ENCODE measurements at places on chromosomes 6 and 20.

- DNase-seq: peak; percentile 59
Observed at GRCh38 chr6:3773678-3774298, 22.3 kb upstream of the PXDC1 start.

DNA sequence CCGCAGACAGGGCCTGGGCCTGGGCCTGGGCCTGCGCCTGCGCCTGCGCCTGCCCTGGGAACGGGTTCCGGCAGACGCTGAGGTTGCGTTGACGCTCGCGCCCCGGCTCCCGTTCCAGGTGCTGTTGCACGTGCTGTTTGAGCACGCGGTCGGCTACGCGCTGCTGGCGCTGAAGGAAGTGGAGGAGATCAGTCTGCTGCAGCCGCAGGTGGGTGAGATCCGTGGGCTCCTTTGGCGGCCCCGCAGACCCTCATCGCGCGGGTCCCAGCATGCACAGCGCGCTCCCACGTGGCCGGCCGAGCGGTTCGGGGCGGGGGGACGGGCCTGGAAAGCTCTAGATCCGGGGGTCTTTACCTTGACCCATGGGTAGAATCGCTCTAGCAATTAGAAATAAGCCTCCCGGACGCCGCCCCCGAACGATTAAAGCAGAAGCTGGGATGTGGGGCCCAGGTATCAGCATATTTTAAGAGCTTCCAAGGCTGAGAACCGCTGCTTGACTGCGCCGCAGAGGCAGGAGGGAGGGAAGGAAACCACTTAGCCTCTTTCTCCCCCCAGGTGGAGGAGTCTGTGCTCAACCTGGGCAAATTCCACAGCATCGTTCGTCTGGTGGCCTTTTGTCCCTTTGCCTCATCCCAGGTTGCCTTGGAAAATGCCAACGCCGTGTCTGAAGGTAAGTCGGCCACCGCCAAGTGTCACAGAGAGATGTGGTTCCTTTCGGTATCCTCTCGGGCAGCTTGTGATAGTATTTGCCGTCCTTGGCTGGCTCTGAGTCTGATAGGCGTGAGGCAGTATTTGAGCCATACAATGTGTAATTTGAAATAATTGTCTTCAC is 508 bp downstream of the NOP56 start:
- DNase-seq: peak; percentile 81

- no peak for DNase-seq
Observed at GRCh38 chr6:155528982-155529453, 73.4 kb upstream of the NOX3 start.

DNA sequence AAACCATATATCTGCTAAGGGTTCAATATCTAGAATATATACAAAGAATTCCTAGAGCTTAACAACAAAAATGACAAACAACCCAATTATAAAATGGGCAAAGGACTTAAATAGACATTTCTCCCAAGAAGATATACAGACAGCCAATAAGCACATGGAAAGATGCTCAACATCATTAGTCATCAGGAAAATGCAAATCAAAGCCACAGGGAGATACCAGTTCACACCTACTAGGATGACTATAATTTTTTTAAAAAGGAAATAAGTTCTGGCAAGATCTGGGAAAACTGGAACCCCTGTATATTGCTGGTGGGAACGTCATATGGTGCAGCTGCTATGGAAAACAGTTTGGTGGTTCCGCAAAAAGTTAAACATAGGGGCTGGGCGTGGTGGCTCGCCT is 116.2 kb upstream of the MYL9 start:
- no peak for DNase-seq

GRCh38 chr6:90753820-90754643 is 167.2 kb upstream of the MAP3K7 start:
- no peak for DNase-seq

- DNase-seq: no peak
Observed at GRCh38 chr6:159608961-159609651, 83.9 kb downstream of the SOD2 start.

DNA sequence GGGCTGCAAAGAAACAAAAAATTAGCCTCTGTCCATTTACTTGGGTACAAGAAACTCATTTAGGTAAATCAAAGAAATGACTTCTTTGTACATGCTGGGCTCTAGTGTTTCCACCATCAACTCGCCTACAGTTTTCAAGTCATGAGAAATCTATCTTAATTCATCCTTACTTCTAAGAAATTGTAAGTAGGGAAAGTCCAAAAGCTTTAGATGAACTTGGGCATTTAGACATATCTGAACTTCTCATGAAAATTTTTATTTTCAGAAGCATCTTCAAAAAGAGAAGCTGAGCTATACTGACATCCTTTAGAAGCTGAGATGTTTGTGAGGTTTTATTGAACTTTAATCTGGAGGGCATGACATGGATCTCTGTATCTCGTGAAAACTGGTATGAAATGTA is 117.3 kb downstream of the MYB start:
- DNase-seq: no peak

DNA sequence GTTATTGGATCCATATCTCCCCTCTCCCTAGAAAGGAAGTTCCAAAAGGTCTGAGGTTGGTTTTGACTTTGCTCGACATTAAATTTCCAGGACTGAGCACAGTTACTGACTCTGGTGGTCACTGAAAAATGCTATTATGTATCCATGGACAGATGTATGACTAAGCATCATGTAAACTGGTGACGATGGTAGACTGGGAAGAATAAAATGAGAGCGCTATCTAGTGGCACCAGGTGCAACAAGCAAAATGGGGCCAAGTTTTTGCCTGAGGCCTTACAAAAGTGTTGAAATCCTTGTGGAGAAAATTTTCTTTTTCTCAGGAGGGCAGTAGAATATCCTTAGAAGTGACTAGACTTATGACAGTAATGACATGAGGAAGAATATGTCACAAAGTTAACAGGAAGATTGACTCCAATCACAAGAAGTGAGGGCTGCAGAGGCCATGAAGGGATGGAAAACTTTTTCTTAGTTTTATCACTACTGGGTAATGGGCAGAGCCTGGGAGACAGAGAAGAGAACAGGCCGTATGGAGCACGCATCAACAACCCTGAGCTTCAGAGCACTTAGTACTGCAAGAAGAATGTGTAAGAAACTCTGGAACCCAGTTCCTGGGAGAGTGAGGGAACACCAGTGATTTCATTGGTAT is 88.9 kb upstream of the ELOVL5 start:
- DNase-seq: no peak

GRCh38 chr6:99014061-99014460 is 66.3 kb upstream of the FBXL4 start:
- no peak for DNase-seq

GRCh38 chr6:10419749-10420545 is 5.1 kb upstream of the TFAP2A start:
- DNase-seq: no peak

DNA sequence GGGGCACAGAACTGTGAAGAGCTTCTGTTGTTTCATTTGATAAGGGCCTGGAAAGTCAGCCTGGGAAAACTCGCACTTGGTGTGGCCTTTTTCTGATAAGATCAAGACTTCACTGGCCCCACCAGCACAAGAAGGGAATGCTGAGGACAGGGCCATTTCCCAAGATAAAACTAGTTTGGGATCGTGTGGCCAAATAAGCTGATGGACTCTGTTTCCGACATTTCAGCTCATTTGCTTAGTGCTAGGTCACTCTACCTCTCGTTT is 116.0 kb downstream of the CLIC5 start:
- no peak for DNase-seq

DNA sequence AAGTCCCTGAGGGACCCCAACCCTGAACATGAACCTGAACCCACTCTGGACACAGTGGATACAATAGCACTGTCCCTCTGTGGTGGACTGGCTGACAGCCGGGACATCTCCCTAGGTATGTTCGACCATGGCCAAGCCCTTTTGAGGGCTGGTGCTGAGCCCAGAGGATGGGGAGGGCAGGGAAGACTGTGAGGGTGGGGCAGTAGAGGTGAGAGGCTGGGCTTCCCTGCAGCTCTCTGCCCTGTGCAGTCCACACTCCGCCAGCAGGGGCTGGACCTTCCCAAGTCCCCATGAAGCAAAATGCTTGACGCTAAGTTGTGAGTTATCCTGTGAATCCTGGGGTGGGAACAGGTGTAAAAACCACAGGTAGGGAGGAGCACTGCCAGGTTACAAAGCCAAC is 11.5 kb downstream of the LPIN3 start:
- DNase-seq: peak; percentile 37

- no peak for DNase-seq
Observed at GRCh38 chr6:118789419-118789818, 104.5 kb upstream of the ASF1A start.

DNA sequence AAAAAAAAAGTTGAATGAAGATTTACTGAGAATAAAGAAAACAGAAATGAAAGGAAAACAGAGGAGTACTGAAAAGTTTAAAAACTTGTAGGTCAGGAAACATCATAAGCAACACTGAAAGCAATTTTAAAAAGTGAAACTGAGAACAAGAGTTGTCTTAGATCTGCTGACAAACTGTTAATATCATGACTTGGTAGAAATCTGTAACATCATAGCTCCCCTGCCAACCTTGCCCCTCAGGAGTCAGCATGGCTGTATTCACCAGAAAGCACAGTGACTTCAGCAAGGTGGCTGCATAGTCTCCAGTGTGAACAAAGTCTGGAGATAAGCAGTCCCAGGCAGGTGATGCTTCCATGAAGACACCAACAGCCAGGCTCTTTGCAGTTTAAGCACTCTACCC is 5.3 kb downstream of the NAA20 start:
- DNase-seq: no peak

DNA sequence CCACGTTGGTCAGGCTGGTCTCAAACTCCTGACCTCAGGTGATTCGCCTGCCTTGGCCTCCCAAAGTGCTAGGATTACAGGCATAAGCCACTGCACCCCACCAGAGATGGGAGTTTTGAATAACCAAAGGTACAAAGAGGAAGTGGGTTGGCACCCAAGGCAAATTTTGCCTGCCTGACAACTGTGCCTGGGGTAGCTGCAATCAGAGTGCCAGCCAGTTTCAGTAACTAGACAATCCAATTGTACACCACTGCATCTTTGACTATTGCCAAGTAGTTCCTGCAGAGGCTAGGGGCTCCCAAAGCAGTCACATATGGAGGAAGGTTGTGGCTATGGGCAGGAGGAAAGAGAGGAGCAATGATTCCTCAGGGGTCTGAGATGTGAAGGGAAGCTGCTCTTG is 16.6 kb downstream of the ZC3H12D start:
- DNase-seq: no peak

DNA sequence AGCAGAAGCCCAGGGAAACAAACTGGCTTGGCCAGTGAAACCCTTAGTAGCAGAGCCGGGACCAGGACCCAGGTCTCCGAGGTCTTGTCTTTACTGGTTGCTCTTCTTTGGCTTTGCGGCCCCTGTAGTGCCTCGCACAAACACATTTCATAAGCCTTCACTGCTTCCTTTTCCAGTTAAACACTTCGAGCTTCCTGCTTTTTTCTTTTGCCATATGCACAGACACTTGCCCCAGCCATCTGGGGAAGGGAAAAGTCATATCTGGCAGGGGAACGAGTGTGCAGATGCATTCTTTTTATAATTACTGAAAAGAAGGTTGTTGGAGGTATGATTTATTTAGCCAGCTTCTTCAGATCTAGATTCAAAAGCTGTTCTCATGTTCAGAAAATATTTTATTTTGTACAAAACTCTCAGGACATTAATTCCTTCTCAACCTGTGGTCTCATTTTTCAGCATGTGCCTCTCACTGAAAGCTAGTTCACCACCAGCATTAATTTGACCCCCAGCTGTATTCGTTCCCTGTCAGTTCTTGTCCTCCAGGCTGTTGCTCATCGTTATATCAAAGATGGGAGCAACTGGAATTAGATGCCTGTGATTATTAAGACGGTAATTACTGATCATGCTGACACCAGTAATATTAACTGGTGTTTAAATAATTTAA is 19.2 kb downstream of the KLHL32 start:
- DNase-seq: no peak

DNA sequence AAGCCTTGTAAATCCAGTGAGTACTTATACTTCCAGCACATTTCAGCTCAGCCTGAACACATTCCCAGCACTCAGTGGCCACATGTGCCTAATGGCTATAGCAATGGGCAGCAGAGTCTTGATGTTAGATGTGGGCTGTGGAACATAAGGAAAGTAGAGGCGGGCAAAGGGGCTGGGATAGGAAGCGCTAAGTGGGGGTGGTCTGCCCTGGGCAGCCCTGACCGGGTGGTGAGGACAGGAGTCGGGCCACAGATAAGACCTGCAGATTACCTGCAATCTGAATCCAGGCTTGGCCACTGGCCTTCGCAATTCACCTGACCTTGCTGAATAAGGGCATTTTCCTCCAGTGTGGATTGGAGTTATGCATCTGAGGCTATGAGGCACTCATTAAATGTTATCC is 11.1 kb upstream of the HMGA1 start:
- DNase-seq: no peak

DNA sequence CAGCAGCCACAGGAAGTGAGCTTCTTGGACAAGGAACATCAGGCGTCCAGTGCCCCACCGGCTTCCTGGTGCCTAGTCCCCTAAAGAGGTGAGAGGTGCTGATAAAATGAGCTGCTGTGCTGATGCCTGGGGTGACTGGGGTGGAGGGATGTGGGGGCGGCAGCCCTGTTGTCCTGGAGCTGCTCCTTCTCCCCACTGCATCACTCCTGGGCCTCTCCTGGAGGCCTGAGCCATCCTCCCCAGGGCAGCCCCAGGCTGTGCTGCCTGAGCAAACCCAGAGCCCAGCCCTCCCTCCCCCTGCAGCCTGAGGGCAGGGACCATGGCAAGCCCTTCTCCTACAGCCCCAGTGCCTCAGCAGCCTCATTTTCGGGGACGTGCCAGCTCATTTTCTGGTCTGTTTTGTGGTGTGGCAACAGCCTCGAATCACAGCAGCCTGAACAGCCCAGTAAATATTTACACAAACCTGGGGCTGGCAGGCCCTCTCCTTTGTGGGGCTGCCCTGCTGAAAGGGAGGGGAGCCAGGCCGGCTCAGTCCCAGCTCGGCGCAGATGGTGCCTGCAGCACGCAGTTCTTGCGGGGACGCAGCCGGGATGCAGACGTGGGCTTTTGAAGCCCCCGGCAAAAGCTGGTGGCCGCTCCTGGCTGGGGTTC is 259.9 kb downstream of the DLL1 start:
- DNase-seq: peak; percentile 21
